Left lung (tissue), 14 donors: ENCODE measurements at places on chromosomes 4 and X. TPM values are rescaled to one million over a fixed set of nuclear protein-coding genes. Genes with fewer than 3 reads are reported as not detected.

SNCA gene
- total RNA-seq, result 19.7 TPM

FAM149A gene
- 10.1 TPM for total RNA-seq

ETNPPL gene
- not detected for total RNA-seq

RBM46 gene
- total RNA-seq, result not detected

TSPAN7 gene
- total RNA-seq, result 34.8 TPM

ARMCX2 gene
- total RNA-seq, result 53.5 TPM

CXorf49B gene
- not detected for total RNA-seq

DDX3X gene
- total RNA-seq, result 268 TPM

ASB5 gene
- not detected for total RNA-seq

RXFP1 gene
- total RNA-seq, result 4.3 TPM

STARD8 gene
- total RNA-seq, result 11.9 TPM

HAUS3 gene
- total RNA-seq, result 13.3 TPM

UCP1 gene
- total RNA-seq, result not detected

SHROOM3 gene
- 46.4 TPM for total RNA-seq

FREM3 gene
- 0.09 TPM for total RNA-seq

MAGEB10 gene
- total RNA-seq, result not detected

POLA1 gene
- total RNA-seq, result 14.8 TPM

GLRA3 gene
- 0.03 TPM for total RNA-seq

PFKFB1 gene
- total RNA-seq, result not detected

IRS4 gene
- not detected for total RNA-seq

P2RY4 gene
- total RNA-seq, result not detected

HTN3 gene
- total RNA-seq, result not detected

AVPR2 gene
- 0.87 TPM for total RNA-seq

DUSP21 gene
- not detected for total RNA-seq

APLN gene
- 1.0 TPM for total RNA-seq

LANCL3 gene
- 2.7 TPM for total RNA-seq

TLR1 gene
- 13.4 TPM for total RNA-seq

CXCR3 gene
- total RNA-seq, result 1.7 TPM

ACE2 gene
- 3.6 TPM for total RNA-seq

SSX3 gene
- total RNA-seq, result not detected

RHOXF2 gene
- not detected for total RNA-seq

TCEAL9 gene
- 55.0 TPM for total RNA-seq

ARMCX4 gene
- total RNA-seq, result 11.5 TPM

DHX15 gene
- 89.8 TPM for total RNA-seq

PDGFC gene
- 22.4 TPM for total RNA-seq

MAGEE2 gene
- total RNA-seq, result 0.24 TPM

MAP7D2 gene
- 1.5 TPM for total RNA-seq

CXorf51A gene
- not detected for total RNA-seq

C1QTNF7 gene
- total RNA-seq, result 2.1 TPM

DUX4 gene
- total RNA-seq, result not detected

HERC3 gene
- total RNA-seq, result 43.8 TPM

FGA gene
- 3.6 TPM for total RNA-seq

TMEM164 gene
- total RNA-seq, result 60.0 TPM

MAGEC2 gene
- total RNA-seq, result not detected

XG gene
- 1.6 TPM for total RNA-seq

ARMCX1 gene
- 24.7 TPM for total RNA-seq

GPR119 gene
- not detected for total RNA-seq

HOPX gene
- total RNA-seq, result 291 TPM

TLR8 gene
- 24.6 TPM for total RNA-seq

MAGEA10 gene
- total RNA-seq, result not detected

AWAT2 gene
- total RNA-seq, result not detected

PNCK gene
- 1.1 TPM for total RNA-seq

GC gene
- total RNA-seq, result not detected

CENPVL1 gene
- total RNA-seq, result not detected

PDS5A gene
- 82.1 TPM for total RNA-seq

LGI2 gene
- 7.7 TPM for total RNA-seq

RNF128 gene
- total RNA-seq, result 20.8 TPM
